NCI-H187 (cell line): ENCODE measurements at places on chromosomes 2 and 18.

GRCh38 chr2:73828389-73828817, 358 bp upstream of the STAMBP start:
- DNase-seq: no peak

DNA sequence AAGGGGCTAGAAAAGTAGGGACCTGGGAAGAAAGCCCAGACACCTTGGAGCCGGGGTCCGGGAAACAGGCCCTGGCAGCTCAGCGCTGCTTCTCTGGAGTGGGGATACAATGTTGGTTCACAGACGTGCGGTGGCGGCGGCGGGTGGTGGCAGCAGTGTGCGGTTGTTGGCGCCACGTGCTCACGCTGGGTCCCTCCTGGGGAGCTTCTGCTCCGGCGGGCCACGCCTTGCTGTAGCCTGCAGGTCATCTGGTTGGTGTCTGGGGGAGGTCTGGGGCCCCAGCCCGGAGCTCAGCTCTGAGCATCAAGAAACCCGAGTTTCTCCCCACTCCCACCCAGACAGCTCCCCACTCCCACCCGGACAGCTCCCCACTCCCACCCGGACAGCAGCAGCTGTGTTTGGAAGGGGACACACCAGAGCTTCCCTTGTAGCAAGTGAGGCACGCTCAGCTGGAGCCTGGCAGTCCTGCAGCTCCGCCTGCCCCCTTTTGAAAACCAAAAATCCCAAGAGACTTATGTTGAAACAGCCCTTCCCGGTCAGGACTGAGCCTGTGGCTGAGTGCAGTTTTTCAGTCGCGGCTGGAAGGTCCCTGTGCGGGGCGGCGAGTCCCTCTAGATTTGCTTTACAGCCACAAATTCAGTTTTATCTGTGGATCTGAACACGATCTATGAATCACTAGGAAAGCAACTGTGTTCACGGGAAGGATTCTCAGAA, 46.9 kb downstream of the NFATC1 start:
- no peak for DNase-seq

DNA sequence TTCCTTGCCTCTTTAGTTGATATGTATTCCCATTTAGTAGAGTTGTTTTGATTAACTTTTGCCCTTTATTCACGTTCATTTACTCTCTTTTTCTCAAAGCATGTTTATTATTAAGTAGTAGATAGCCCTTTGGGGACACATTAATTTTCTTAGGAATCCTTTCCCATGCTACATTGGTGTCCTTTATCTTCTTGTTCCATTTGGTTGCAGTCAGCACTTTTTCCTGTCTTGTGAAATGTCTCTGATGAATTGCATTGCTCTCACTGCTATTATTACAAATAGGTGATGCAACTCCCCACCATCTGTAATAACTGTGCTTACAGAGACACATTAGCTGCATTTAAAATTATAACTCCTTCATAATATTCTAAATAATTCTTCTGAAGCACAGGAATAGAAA, 428.5 kb upstream of the CNTNAP5 start:
- no peak for DNase-seq

- DNase-seq: no peak
These were observed 240.2 kb upstream of the PIK3C3 start for GRCh38 chr18:41714872-41715271.

DNA sequence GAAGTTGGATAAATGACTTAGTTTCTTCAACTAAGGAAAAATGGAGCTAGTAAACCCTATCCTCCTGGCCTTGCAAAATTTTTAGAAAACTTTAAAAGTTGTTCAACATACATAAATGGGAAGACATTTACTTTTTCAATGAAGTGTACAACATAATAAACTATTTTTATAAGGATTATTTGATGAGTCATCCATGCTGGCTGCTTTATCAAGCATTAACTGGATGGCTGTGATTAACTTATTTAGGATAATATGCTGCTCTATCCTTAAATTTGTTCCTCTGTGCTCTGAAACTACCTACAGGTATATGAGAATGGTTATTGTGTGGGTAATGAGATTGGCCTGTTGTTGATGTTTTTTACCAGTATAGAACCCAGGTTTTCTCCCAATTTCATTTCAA, 21.3 kb downstream of the DYTN start:
- no peak for DNase-seq

DNA sequence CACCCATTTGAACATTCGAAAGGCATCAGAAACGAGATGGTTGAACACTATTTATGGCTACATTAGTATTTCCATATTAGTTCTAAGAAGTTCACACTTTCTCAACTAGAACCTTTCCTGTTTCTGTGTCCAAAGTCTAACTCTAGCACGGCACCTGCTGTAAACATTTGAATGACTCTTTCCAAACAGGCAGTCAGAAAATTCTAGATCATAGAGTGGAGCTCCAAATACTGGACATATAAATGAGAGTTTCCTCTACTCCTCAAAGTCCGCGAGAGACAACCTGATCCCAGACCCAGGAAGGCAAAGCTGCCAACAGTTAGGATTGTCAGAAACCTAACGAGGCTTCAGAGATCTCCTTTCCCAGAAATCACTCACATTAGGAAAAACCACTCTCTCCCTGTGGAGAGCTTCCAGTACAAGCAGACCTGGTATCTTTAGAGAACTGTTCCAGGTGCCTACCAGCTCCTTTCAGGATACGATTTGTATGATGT, 10.6 kb downstream of the RND3 start:
- DNase-seq: no peak

DNA sequence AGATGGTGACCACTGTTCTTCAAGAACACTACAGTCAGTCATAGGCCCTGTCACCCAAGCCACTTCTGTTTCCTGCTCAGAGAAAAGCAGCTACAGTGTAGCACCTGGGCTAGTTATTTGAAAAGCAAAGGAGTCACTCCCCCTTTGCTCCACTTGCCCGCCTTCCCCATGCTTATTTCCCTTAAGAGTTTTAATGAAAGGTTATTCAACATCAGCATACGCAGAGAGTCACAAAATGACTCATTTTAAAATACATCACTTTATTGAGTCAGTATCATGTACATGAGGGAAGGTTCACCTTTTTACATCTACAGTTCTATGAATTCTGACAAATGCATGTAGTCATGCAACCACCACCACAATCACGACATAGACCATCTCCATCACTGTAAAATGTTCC, 71.3 kb downstream of the TNFRSF11A start:
- no peak for DNase-seq

- DNase-seq: no peak
These were observed 1047.2 kb upstream of the PIK3C3 start for GRCh38 chr18:40907842-40908241.

- no peak for DNase-seq
These were observed 178.9 kb downstream of the GFPT1 start for GRCh38 chr2:69208023-69208595.
